ENCODE measurements at places on chromosomes 5 and 9.
A peak's percentile ranks its signal among the peaks of the same experiment; 100 is the strongest.

DNA sequence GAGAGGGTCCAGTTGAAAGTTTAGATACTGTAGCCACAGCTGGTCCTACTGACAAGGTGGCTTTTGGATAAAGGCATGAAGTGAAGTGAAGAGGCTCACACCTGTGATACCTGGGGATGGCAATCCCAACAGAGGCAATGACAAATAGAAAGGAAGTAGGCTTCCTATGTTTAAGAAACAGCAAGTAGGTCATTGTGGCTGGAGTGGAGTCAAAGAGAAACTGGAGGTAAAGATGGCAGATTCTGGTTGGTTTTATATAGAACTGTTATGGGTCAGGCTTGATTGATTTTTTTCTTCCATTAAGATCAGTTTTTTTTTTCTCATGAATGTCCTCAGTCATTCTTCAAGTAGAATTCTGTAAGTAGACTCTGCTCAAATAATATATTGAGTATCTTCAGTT lies 79.5 kb downstream of the ANXA1 start:
- no peak for ATAC-seq

DNA sequence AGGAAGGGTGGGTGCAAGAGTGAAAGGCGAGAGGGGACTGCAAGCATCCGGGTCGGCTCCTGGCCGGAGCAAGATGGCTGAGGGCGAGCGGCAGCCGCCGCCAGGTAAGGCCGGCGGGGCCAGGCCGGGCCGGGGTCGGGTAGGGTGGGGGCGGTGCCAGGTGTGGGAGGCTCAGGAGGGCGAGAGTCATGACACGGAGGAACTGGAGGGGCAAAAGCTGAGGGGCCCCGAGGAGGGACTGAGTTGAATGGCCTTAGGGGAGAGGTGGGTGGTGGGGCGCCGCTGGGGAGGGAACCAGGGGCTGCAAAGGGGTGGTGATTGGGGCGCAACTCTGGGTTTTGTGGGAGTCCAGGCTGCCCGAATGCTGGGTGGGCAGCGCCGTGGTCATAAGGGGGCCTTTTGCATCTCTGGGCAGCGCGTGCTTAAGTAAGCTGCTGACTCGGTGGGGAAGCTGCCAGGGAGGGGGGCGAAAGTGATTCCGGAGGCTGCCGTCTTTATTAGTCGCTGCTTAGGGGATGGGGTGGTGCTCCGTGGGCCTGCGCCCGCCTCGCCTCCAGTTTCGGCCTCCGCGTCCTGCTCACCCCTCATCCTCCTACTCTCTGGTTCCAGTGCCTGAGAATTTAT lies 425 bp downstream of the PTPA start:
- ATAC-seq: no peak

GRCh38 chr5:166904571-166904970 lies 1386.9 kb upstream of the WWC1 start:
- ATAC-seq: no peak

- no peak for ATAC-seq
Measured at GRCh38 chr5:72441862-72442540, 65.2 kb downstream of the ZNF366 start.

DNA sequence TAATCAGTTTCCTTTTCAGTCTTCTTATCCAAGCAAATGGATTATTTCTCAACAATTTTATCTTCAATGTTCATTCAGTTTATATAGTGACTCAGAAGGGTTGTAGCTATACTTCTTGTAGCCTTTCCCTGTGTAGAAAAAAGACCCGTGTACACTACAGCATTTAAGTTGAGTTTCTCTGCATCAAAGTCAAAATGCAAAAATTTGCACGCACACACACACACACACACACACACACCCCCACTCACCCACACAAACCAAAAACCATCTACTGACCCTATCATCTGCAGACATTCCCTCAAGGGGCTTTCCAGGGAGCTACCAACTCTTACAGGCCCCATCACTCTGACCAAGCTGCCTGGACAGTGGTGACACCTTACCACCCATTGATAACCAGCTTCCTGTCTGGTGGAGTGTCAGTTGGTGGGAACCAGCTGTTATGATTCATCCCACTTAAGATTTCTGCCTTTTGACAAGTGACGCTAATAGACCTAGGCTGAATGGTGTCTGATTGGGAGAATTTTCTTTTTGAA lies 12.2 kb upstream of the ELL2 start:
- peak; percentile 51 for ATAC-seq

GRCh38 chr9:130262061-130262745 lies 3.4 kb upstream of the HMCN2 start:
- no peak for ATAC-seq

DNA sequence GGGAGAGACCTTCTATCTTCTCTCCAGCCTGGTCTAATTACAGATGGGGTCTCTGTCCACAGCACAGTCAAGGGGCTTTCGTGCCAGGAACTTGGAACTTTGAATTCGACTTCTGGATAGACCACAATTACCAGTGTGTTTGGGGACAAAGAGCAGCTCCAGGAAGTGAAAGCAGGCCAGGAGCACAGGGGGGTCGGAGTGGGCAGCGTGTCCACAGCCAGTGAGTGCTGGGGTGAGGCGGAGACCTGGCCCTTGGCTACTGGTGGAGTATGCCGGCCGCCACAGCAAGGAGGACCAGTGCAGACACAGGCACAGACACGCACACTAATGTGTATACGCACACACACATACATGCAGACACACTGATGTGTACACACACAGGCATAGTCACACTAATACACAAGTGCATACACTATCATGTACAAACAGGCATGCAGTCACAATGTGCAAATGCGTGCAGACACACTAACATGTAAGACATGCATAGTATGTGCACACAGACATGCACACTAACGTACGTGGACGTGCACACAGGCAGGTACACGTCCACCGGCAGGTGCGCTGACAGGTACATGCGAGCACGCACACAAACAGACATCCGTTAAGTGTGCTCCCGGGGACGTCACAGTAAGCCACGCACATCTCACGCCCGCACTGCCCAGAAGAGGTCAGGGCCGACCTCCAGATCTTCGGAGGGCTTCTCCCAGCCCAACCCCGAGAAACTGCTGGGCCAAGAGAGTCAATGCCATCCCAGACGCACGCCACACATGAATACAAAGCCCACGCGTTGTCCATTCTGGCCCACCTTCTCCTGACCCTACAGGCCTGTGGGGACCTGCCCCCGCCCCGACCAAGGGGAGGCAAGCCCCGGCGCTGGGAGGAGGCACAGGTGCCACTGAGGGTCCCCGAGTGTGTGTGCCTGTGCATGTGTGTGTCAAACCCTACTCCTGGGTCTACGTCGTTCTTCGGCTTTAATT lies 46.5 kb downstream of the NKD2 start:
- no peak for ATAC-seq

DNA sequence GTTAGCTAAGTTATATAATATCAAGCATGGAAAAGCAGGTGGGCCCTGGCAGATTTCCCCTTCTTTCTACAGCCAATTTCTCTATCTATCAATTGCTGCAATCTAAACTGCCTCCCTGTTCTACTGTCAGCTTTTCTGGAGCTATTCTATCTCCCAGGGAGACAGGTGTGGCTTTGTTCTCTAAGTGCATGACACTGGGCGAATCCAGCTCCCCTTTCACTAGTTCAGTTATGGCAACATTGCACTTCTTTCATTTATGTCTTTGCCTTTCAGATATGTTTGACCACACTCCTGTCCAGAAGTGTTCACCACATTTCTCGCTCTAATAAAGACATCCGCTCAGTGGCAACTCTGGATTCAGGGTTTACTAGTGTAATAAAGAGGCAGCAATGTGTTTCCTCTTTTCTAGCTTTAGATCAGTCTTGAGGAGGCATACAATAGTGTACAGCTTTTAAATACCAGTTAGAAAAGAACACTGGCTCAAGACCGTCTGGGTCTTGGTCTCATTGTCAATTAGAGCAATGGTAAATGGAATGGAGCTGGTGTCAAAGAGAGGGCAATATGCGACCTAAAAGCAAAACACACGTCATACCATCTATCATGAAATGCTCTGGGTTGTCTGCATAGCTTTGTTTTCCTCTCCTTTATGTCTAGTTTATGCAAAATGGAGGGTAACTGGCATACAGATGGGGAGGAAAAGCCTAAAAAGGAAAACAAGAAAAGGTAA lies 197.0 kb downstream of the SLF1 start:
- ATAC-seq: no peak

GRCh38 chr9:137313326-137313936 lies 11.4 kb upstream of the NRARP start:
- ATAC-seq: no peak

DNA sequence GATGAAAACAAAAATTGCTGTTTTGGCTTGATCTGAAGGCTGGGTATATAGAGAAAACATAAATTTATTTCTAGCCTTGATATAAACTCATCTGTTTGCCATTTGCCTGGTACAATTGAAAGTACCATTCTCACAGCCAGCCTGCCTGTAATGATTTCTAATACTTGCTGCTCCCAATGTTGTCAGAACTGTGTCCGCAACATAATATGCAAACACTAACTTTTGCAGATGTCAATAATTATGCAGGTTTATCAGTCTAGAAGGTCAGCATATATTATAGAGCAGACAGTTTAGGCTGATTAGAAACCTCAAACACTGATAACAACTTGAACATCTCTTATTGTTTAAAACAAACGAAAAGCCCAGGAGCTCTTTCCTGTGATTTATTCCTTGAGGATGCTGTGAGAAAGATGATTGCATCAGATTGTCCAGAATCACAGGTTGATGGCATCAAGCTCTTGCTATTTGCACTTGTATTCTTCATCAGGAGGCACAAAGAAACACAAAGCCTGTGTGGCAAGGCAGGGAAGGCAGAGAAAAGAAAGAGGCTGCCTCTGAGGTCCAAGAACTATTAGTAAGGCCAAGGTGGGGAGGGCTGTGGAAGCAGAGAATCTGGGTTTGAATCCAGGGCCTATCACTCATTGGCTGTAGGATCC lies 21.4 kb upstream of the HMHB1 start:
- ATAC-seq: no peak

GRCh38 chr5:115343855-115344254 lies 47.4 kb upstream of the CCDC112 start:
- ATAC-seq: no peak

GRCh38 chr5:8825139-8825757 lies 720.6 kb downstream of the SEMA5A start:
- no peak for ATAC-seq

- no peak for ATAC-seq
Measured at GRCh38 chr5:124892185-124892848, 145.9 kb upstream of the ZNF608 start.

GRCh38 chr5:158384535-158385481 lies 525.9 kb upstream of the CLINT1 start:
- ATAC-seq: no peak

DNA sequence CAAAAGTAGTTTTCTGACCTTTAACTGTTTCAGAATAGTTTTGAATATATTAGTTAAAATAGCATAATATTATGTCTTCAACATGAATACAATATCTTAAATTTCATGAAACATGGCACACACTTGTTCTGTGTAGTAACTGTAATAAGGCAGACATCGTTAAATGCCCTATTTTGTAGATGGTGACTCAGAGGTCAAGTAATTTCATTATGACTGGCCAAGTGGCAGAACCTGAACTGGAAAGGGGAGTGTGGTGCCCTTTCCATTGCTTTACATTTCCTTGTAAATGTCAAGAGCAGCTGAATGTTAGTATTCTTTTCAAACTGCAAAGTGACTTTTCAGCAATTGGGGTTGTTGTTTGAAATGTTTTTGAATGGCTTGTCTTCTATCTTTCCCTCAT lies 201.2 kb upstream of the CDKN2B start:
- ATAC-seq: no peak

- ATAC-seq: no peak
Measured at GRCh38 chr5:83277953-83278352, 193.6 kb upstream of the VCAN start.

DNA sequence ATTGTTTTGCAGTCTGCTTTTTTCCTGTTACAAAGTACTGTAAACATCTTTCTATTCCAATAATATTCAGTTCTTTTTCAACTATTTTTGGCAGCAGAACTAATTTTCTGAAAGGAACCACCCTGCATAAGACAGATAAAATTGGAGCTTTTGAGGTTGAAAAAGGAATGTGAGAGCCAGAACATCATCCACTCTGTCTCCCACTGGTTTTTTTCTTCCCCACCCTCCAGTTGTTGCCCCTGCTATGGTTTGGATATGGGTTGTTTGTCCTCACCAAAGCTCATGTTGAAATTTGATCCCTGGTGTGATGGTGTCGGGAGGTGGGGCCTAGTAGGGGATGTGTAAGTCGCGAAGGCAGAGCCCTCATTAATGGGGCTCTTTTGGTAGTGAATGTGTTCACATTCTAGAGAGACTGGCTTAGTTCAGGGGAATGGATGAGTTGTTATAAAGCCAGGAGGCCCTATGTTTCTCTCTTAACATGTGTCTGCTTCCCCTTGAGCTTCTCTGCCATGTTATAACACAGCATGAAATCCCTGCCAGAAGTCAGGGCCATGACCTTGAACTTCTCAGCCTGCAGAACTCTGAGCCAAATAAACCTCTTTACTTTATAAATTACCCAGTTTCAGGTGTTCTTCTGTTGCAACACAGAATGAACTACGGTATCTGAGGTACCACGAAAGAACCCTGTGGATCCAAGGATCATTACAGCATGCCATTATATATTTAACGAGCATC lies 34.8 kb upstream of the MAST4 start:
- ATAC-seq: no peak

DNA sequence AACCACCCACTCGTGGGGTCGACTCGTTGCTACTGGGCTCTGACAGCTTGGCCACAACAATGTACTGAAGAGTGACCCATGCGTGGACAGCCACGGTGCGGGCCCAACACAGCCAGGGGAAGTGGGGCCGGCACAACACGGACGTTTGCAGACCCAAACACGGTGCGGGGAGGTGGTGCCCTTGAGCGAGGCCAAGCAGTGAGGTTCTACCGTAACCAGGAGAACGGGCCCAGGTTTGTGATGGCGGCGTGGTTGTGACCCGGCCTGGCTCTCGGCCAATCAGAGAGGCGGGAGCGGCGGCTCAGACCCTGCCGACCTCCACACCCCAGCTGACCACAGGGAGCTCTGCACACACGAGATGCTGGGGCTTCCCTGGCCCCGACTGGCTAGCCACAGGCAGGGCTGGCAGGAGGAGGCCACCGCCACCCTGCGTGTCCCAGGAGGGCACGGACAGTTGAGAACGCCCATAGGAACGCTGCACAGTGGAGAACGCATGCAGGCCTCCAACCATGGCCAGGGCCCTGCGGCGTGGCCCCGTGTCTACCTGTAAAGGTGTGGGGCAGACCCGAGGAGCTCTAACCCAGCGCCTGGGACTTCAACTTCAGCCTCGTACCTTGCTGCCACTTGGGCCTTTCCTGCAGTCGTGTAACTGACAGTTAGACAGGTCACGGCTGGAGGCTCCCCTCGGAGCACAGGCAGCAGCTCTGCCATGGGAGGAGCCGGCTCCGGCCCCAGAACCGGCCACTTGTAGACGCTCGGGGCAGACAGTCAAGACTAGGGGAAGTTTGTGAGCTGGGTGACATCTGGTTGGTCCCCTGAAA lies 13.7 kb downstream of the BRD3 start:
- no peak for ATAC-seq

GRCh38 chr5:110262749-110263148 lies 463.7 kb downstream of the TMEM232 start:
- ATAC-seq: no peak

DNA sequence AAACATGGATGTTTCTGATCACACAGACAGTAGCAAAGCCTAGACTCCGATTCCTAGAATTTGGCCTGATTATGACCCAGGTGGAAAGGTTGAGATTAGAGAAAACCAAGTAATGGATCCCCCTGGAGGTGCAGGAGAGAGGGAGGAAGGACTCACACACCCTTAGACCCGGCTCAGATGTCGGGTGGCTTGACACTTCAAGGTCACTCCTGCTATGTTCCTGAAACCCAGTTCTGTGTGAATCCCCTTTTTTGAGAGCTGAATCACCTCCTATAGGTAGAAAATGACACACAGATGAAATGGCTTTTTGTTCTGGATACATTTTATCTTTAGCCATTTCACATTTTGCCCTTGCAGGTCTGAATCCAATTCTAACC lies 192.8 kb downstream of the ARRDC3 start:
- no peak for ATAC-seq
